GM12865 (cell line): ENCODE measurements at places on chromosomes 5 and 9.

GRCh38 chr5:113163328-113163727 is 186.7 kb downstream of the DCP2 start:
- no peak for DNase-seq

DNA sequence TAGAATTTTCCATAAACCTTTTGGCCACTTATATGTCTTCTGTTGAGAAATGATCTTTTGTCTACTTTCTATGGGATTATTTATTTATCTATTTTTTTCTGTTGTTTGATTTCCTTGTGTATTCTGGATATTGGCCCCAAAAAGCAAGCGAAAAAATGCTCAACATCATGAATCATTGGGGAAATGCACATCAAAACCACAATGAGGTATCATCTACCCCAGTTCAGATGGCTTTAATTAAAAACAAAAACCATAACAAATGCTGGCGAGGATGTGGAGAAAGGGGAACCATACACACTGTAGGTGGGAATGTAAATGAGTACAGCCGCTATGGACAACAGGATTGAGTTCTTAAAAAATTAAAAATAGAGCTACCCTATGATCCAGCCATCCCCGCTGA is 125.0 kb upstream of the LPCAT1 start:
- DNase-seq: no peak

- DNase-seq: no peak
Measured at GRCh38 chr5:26889815-26890214, 148.6 kb downstream of the CDH9 start.

- DNase-seq: peak; percentile 48
Measured at GRCh38 chr5:148998174-148998797, 64.6 kb downstream of the SH3TC2 start.

DNA sequence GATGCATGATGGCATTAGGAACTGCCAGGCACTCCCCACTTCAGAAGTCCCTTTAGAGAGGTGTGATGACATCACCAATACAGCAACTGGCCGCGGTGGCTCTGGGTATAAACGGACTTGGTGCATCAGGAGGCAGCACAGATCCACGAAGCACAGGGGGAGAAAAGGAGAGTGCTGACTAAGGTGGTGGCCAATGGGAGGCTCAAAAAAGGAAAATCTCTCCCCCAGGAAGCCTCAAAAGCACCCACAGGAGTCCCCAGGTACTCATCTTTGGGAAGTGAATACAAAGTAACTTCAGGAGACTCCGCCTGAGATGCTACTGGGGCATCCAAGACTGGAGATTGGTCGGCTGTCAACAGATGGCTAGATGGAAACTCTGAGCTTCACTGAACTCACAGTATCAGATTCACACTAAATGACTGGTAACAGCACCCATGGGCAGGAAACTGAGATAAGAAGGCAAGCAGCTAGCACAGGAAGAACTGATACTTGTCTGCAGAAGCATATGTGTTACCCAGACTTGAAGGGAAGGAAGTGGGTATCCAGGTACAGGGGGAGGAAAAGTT is 7.6 kb downstream of the TTC39B start:
- peak; percentile 79 for DNase-seq

DNA sequence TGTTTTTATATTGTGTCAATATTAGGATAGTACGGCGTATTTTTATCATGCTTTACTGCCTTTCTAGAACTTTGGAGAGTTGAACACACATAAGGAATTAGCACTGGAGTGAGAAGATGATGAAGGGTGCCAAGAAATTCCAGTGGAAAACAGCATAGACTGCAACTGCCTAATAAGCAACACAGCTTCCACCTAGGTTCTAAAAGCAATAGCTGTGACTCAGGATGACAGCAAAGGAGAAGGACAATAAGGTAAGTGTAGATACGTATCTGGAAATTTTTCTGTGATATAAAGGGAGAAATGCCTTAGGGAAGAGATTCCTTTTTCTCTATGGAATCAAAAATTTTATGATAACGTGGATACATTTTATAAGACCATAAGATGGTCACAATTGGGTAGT is 7.4 kb downstream of the PTPRD start:
- no peak for DNase-seq

DNA sequence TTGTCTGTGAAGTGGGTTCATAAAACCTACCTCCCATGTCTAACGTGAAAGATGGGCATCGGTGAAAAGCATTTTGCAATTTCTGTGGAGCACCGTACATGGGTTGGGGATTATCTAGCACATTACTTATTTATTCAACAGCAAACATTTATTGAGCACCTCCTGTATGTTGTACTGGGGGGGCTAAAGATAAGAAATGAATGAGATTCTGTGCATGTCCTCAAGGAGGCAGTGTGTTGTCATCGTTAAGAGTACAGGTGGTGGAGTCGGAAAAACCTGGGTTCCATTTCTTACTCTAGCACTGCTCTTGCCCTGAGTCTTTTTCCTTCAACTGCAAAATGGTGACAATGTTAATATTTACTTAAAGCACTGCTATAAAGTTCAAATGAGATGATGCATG is 30.4 kb upstream of the DENND1A start:
- DNase-seq: peak; percentile 65

DNA sequence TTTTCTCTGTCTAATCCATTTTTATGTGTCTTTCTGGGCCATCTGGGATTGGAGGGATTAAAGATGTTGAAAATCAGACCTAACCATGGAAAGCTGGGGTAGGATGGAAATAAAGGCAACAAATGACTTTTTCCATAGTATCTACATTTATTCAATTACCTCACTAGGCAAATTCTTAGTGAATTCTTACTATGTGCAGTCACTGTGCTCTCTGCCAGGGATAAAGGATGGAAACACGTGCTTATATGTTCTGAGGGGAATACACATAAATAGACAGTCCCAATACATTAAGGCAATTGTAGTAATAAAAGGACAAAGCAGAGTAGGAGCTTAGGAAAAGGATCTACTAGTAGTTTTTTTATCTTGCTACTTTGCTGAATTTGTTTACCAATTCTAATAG is 214.2 kb downstream of the PRR16 start:
- DNase-seq: no peak

DNA sequence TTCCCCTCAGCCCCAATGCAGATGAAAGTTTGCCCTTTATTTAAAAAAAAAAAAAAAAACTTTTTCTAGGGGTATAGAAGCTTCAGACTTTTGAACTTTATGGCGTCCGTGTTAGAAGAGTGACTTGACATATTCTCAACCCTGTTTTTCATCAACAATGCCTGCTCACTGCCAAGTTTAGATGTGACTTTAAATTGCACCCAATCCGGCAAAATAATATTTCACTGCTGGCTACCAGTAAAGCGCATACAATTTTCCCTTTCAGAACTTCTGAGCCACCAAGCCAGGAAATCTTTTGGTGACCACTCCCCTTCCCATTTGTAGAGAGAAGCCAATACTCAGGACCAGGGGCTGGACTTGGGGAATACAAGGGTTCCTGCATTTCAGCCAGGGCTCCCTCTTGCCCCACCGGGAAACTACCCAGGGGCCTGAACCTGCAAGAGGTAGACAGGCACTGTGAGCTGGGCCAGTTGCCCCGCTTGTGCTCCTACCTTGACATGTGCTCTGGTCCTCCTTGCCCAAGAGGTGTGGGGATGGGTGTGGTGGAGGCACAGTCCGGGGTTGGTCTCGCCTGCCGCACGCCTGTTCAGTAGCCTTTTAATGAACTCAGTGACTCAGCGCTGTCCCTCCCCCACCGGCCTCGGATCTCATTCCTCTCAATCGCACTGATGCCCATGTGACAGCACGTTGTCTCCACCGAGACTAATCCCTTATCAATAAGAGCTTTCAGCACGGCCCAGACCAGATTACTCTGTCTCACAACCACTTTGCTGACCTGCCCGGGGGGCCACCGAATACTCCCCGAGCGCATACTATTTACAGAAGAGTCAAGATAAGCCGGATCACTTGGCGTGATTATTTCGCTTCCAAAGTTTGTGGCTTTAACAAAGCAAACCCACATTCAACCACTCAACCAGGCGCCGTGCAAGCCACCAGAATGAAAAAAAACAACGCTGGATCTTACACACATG is 226.4 kb downstream of the DCP2 start:
- no peak for DNase-seq

DNA sequence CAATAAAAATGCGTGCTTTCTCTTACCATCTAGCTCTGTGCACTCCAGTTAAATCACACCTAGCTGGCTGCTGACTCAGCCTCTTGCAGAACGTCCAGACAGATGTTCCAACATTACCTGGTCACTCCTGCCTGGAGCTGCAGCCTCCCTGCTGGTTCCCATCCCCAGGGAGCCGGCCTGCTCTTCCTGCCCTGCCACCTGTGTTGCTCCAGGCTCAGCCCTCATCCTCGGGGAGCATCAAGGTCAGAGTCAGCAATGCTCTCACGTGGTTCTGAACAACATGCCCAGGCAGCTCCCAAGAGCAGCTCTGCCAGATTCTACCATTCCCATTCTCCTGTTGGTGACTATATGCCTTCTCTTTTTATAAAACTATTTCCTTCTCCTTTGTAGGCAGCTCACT is 81.3 kb downstream of the GADD45G start:
- no peak for DNase-seq

DNA sequence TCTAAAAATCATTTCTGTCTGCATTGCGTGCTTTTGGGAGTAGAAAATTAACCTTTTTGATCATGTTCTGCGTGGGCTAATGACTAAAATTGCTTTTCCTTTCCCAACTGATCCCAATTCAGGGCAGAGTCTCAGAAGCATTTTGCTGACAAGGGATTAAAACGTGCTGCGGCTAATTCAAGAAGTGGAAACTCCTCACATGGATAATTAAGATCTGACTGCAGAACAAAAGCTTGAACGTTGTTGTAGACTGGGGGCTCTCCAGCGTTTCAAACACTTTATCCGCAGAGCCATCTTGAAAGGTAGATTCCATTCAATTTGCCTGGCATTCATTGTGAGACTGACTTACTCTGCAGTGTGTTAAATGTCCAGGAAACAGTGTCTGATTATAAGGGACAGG is 485.3 kb upstream of the DMAC1 start:
- no peak for DNase-seq

DNA sequence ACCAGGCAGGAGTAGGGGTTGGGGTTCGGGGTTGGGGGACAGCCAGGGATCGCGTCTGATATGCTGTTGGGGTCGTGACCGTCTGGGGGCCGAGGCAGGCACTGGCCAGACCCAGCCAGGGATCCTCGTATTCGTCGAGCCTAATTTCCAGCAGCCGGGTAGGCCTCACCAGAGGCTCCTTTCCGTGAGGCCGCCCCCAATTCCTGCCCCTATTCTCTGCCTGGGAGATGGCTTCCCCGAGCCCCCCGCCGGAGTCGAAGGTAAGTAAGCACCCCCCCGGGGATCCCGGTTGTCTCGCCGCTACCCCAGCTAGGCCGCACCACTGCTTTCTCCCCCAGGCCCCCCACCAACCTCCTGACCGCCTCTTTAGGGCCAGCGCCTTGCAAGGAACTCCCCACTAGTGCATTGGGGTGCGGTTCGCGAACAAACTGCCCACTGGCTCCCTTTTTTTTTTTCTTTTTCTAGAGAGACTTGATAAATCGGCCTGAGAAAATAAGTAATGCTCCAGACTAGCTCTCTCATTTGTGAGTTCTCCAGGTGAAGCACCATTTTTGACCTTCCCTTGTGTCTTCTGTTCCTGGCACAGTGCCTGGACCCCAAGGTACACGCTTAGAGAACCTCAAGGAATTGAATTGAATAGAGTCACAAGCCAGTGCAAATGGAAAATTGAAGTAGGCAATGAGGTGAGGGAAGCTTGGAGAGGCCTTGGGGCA is 435 bp downstream of the ZNF189 start:
- DNase-seq: peak; percentile 23

- peak; percentile 70 for DNase-seq
Measured at GRCh38 chr9:79623799-79624721, 52.3 kb downstream of the TLE4 start.

GRCh38 chr9:124973807-124974206 is 32.9 kb upstream of the GOLGA1 start:
- no peak for DNase-seq

GRCh38 chr9:90946982-90947381 is 145.4 kb downstream of the SYK start:
- DNase-seq: no peak

GRCh38 chr9:127049581-127049980 is 72.9 kb downstream of the ANGPTL2 start:
- no peak for DNase-seq

- DNase-seq: no peak
Measured at GRCh38 chr5:120538644-120539043, 74.5 kb downstream of the PRR16 start.

DNA sequence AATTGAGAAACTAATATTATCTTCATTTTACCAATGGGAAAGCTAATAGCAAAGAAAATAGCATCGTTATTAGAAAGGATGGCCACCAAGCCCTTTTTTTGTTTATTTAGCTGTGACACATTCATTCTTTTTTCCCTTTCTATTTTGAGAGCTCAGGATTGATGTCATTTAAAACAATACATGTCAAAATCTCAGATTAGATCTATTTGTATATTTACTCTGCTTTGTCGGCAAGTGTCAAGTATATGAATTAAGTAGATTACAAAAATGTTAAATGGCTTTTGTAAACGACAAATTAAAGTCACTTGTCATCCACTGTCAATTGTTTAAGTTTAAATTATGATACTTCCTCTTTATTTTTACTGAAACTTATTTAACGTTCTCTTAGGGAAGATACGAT is 118.9 kb downstream of the PAM start:
- DNase-seq: no peak

- peak; percentile 91 for DNase-seq
Measured at GRCh38 chr5:81749561-81750307, 1.2 kb downstream of the SSBP2 start.

DNA sequence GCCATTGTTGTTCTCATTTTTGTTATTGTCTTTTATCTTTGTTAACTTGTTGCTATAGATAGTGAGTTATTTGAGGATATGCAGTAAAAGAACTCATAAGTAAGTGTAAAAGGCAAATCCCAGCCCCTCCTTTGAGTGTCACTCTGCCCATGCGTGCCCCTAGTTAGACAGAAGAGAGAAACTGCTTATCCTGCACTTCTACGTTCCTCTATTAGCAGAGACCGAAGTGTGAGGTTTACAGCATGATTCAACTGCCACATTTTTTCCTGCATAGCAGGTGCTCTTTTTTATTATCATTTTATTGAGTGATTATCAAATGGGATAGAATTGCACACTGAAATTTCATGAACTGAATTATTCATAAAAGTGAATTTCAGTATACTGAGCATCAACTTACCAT is 12.0 kb upstream of the DNAH5 start:
- DNase-seq: no peak

GRCh38 chr5:37896159-37896558 is 56.3 kb upstream of the GDNF start:
- DNase-seq: no peak

- no peak for DNase-seq
Measured at GRCh38 chr5:159082474-159082873, 17.2 kb downstream of the EBF1 start.

DNA sequence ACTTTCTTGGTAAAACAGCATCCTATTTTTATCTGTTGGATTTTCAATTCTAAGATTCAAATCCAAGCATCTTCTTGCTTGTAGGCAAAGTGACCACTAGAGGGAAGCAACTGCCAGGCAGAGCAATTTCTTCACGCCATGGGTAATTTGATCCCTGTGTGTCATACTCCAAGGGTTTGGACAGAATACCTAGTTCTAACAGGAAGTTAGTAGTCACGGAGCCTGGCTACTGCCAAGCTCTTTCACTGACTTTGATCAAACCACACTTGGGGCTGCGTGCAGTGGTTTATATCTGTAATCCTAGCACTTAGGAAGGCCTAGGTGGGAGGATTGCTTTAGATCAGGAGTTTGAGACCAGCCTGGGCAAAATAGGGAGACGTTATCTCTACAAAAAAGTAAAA is 473.6 kb upstream of the TNC start:
- DNase-seq: peak; percentile 35
